ENCODE measurements at places on chromosomes 7 and 10.

DNA sequence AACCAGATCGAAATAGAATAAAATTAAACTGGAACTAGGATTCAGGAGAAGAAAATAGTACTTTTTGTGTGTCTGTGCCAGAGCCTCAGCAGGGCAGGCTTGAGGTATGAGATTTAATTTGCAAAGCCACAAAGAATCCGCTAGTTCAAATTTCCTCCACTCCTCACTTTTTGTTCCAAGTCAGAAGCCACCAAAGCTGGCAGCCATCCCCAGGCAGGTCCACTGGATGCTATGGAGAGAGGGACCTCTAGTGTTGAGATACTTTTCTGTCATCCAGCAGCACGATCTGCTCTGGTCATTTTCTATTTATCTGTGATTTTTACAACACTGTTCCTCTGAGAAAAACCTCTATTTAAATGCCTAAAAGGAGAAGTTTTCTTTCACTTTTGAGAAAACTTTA lies 147.9 kb upstream of the FRMD4A start:
- peak; percentile 35 for DNase-seq

DNA sequence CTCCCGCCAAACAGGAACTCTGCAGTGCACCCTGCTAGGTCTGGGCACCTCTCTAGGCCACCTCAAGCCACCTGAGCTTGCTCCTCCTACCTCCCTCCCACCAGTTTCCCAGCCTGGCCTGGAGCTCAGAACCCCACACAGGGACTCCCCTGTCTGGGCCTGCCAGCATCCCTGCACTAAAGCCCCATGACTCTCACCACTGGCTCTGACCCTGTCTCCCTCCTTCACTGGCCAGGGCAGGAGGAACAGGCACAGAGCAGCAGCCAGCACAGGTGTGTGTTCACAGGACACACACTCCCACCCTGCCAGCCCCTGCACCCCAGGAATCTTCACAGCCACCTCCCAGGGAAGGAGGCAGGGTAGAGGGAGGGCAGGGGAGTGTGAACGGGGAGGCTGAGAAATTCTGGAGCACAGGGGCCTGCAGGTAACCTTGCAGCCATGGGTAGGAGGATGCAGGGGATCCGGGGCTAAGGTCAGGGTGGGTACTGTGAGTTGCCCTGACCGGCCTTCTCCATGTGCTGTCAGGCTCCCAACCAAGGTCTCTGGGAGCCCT lies 13.9 kb upstream of the ANTXRL start:
- DNase-seq, result no peak

- DNase-seq, result no peak
Measured at GRCh38 chr7:94182066-94182465, 177.9 kb upstream of the BET1 start.

- no peak for DNase-seq
Measured at GRCh38 chr10:51108406-51108805, 34.1 kb downstream of the PRKG1 start.

DNA sequence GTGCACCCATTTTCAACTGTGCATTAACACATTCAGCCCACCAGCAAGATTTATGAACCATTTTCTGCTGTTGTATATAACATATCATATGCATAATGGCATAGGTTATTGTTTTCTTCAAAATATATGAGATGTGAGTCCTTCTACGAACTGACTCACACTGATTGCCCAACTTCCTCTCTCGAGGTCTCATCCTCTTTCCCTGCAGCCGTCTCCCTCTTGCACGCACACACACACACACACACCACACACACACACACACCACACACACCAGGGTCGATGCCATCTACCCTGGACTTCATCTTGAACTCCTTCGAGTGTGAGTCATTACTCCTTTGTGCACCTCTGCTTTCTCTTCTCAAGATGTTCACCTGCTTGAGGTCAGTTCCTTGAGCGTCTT lies 36.7 kb downstream of the EGFR start:
- no peak for DNase-seq

GRCh38 chr7:101108330-101108857 lies 18.5 kb upstream of the SERPINE1 start:
- no peak for DNase-seq

- DNase-seq, result no peak
Measured at GRCh38 chr10:13949844-13950542, 363.2 kb downstream of the PRPF18 start.

- DNase-seq, result no peak
Measured at GRCh38 chr7:82194016-82194643, 249.4 kb downstream of the CACNA2D1 start.

GRCh38 chr10:101780818-101781654 lies 2.2 kb downstream of the NPM3 start:
- DNase-seq, result peak; percentile 82

DNA sequence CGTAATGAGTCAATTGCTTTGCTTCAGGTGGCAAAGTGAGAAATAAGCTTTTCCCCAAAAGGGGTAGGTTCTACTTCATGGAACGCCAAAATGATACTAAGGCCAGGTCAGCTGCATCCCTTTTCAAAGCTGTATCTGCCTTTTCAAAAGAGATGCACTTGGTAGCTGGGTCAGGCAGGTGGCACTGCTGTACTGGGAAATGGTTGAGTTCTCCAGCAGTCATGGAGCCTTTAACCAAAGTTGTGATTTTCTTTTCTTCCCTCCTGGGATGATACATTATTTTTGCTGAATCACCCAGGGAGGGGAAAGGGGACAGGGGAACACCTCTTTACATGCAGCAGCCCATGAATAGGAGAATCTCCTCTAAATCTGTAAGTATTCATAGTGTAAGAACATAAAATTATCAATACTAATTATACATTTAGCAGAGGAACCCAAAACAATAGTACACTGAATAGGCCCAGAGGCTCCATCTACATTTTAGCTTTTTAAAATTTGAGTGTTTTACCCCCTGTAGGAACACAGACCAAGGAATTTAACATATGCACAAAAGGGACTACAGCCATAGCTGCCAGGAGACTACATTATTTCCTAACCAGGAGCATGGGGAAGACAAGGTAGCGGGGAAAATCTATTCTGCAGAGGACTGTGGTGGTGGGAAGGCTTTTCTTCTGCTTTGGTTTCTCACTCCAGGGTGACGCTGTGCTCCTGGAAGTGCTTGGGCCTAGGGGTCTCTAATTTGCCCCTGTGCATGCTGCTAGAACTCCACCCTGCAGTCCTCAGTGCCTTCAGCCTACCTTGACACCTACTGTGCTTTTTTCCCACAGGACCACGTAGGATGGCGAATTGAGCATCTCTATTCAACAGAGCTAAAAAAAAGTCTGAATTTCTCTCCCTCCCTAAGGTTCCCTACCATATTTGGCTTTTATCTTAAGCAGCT lies 6.4 kb upstream of the GPR22 start:
- DNase-seq, result peak; percentile 56

DNA sequence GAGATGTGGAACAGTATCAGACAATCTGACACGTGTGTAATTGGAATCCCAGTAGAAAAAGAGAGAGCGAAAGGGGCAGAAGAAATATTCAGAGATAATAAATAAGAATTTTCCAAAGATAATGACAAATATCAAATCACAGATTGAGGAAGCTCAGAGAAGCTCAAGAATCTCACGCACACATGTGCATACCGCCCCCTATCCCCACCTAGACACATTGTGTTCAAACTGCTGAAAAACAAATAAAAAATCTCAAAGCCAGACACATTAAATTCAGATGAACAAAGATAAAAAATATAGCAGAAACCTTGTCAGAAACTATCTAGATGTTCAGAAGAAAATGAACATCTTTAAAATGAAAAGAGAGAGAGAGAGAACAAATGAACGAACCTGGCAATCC lies 17.2 kb downstream of the SFR1 start:
- peak; percentile 17 for DNase-seq

- peak; percentile 89 for DNase-seq
Measured at GRCh38 chr7:130063036-130063435, 7.3 kb upstream of the KLHDC10 start.

GRCh38 chr10:107873007-107873406 lies 708.5 kb upstream of the SORCS1 start:
- no peak for DNase-seq

DNA sequence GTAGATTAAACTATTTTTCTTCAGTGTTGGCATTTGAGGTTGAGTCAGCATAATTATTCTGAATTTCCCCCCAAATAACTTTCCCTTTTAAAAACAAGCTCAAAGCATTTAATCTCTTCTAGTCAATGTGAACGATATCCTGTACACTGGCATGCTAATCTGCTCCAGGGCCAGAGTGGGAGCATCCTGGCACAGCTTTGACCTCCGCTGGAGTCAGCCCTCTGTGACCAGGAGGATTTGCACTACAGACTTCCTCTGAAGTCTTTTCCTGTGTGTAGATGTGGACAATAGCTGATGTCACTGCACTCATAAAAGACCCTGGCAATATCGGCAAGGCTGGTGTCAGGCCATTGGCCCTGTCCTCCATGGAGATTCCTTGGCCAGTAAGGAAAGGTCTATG lies 340.2 kb downstream of the CDC14C start:
- DNase-seq, result no peak

- DNase-seq, result no peak
Measured at GRCh38 chr10:32073659-32074058, 17.4 kb upstream of the KIF5B start.

- DNase-seq, result no peak
Measured at GRCh38 chr7:23205577-23205908, 23.7 kb downstream of the NUP42 start.

- DNase-seq, result no peak
Measured at GRCh38 chr7:44621750-44622103, 15.3 kb downstream of the OGDH start.

DNA sequence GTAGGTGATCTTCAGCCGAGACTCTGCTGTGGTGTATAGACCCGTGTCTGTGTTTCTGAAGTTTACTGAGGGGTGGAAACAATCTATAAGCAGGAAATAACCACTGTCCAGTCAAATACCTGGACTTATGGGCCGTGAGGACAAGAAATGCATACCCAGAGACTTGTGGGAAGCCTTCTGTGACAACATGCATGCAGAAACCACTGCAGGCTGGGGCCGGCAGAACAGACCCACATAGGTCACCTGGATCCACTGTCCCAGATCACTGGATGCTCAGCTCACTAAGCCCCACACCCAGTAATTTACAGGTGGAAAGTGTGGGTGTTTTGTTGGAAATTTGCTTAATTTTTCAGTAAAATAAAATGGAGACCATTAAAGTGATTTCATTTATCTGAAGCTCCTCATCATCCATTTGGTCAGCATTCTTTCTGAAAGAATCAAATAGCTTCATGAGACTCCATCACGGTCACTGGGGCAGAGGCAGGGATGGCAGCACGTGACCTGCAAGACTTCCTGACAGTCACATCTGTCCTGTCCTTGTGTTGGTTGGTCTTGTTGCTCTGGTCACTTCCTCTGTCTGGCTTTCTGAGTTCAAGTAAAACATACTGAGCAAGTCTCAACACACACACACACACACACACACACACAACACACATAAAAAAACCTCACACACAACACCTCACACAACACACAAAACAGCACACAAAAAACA lies 108.3 kb downstream of the TNS3 start:
- DNase-seq, result no peak

DNA sequence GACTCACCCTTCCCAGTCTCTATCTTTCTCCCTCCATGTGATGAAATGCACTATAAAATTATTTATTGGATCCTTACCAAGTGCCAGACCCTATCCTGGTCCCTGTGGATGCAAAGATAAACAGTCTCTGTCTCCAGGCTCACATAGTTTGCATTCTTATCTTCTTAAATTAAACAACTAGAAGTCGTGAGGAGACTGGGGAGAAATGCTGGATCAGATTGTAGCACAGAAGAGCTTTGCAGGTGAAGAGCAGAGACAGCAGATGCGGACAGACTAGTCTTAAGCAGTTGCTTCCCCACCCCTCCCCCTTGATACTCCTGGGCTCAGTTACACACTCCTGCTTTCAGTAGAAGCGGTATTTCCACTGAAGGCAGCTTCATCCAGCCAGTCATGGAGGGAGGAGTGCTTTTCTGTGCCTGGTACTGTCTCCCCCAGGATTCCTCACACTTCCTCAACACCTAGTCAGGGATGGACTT lies 20.8 kb upstream of the CDK1 start:
- no peak for DNase-seq

DNA sequence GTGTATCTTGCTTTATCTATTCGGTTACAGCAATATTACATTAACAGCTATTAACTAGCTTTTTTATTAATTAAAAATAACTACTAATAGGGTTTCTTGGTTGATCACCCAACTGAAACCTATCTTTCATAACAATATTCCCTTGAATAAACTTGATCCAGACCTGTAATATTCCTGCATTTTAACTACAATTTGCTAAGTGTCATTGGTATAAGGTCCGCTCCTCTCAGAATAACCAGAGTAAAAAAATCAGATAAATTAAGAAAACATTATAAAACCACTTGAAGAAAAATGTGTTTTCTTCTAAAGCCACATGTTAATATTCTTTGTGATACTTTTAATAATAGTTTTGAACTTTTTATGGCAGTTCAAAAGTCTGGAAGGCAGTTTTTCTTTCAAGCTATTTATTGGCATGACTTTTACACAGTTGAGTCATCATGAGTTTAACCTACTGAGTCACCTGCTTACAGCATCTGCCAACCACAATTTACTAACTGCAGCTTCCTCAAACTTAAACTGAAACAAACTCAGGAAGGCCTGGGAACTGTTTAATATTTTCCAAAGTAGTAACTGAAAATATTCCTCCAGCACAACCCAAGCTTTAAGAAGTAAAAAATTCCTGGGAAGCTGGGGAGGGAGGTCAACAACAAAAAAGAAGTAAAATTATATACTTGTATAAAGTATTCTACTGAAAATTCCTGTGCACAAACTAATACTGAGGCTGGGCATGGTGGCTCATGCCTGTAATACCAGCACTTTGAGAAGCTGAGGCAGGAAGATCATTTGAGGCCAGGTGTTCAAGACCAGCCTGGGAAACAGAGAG lies 103.2 kb downstream of the NRBF2 start:
- peak; percentile 29 for DNase-seq

GRCh38 chr7:31957756-31958155 lies 112.5 kb downstream of the PDE1C start:
- no peak for DNase-seq

DNA sequence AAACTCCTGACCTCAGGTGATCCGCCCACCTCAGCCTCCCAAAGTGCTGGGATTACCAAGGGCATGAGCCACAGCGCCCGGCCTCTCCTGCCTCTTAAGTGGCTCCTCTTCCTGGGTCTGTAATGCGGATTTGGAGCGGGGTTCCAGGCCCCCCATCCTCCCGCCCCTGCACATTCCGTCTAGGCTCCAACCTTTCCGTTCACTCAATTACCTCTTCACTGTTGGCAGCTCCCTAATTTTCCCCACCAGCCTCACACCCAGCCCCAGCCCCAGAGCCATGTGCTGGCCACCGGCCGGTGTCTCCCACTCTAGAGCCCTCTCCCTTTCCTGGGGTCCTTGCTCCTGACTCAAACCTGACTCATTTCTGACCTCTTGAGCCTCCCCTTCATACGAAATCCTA lies 16.6 kb downstream of the ASB13 start:
- DNase-seq, result no peak

GRCh38 chr10:73914036-73914435 lies 3.1 kb downstream of the PLAU start:
- no peak for DNase-seq

DNA sequence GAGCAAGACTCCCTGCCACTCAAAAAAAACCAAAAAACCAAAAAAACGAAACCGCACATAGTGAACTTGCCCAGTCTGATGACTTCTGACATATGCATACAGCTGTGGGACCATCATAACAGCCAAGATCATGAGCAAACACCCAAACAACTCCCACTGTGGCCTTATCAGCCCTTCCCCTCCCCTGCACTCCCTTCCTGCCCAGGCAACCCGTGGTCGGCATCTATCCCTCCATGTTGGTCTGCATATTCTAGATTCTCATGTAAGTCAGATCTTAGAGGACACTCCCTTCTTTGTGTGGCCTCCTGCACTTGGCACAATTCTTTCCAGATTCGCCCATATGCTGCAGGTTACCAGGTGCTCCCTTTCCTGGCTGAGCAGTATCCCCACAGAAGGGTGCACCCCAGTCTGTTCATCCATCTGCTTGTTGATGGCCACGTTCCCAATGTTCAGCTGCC lies 72.8 kb downstream of the GNA12 start:
- no peak for DNase-seq
